ENCODE measurements at places on chromosomes 1 and 21. TPM values are rescaled to one million over a fixed set of nuclear protein-coding genes. Genes with fewer than 3 reads are reported as not detected.

HDAC1 gene
- 107 TPM for total RNA-seq

GLIS1 gene
- 0.27 TPM for total RNA-seq

GRCh38 chr1:162029157-162029556 is 5.5 kb upstream of the OLFML2B start:
- DNase-seq = no peak
- no peak overlapping the region for H3K27ac ChIP-seq
- no peak overlapping the region for H3K4me3 ChIP-seq

DNA sequence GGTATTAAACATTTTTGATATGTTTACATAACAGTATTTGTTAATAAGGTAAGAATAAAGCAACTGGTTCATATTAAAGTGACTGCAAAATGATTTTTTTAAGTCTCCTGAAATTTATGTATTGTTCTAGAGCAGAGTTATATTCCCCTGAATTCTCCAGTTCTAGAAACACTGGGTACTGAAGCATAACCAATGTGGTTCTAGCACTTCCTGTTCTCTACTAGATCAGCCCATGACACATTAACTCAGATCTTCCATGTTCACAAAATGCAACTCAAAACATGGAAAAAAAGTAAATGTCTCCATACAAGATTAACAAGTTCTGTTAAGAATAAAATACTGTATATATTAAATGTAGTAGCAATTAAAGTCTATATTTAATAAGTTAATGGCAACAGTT is 3.9 kb downstream of the NEGR1 start:
- H3K27ac ChIP-seq = no peak overlapping the region
- no peak overlapping the region for H3K4me3 ChIP-seq
- H3K4me1 ChIP-seq = no peaks in the 10 kb centered on the region
- H3K27me3 ChIP-seq = no peaks in the 10 kb centered on the region
- no peak for DNase-seq
- no peaks in the 10 kb centered on the region for H3K36me3 ChIP-seq

GRCh38 chr1:33275195-33275594 is 18.9 kb downstream of the ZNF362 start:
- no peaks in the 10 kb centered on the region for H3K27me3 ChIP-seq
- no peak overlapping the region for H3K27ac ChIP-seq
- H3K36me3 ChIP-seq = no peaks in the 10 kb centered on the region
- H3K4me1 ChIP-seq = peaks cover 2% of the 10 kb centered on the region
- no peak overlapping the region for H3K4me3 ChIP-seq

- H3K27ac ChIP-seq = no peak overlapping the region
- H3K36me3 ChIP-seq = no peaks in the 10 kb centered on the region
- no peak for DNase-seq
- H3K4me1 ChIP-seq = no peaks in the 10 kb centered on the region
- no peak overlapping the region for H3K4me3 ChIP-seq
Measured at GRCh38 chr1:33586106-33586505, 113.7 kb downstream of the ZSCAN20 start.

Data from ovary (tissue), 10 donors.